Activated CD4-positive, alpha-beta memory T cell treated with anti-CD3 and anti-CD28 coated beads for 36 hours (primary cell): ENCODE measurements at places on chromosomes 1 and 21. TPM values are rescaled to one million over a fixed set of nuclear protein-coding genes. Genes with fewer than 3 reads are reported as not detected.

Gene DENND2C
- total RNA-seq, result 0.90 TPM

Gene FCRLB
- total RNA-seq, result not detected

Gene SPTA1
- 0.10 TPM for total RNA-seq

Gene GPR25
- total RNA-seq, result not detected

Gene TSPEAR
- total RNA-seq, result not detected

Gene SH2D1B
- not detected for total RNA-seq

Gene KRTAP7-1
- not detected for total RNA-seq

Gene PKP1
- total RNA-seq, result not detected

Gene C1orf87
- not detected for total RNA-seq

Gene SLC45A3
- total RNA-seq, result 0.55 TPM

Gene CACHD1
- 0.33 TPM for total RNA-seq

Gene FYB2
- total RNA-seq, result not detected

Gene RGS16
- 51.9 TPM for total RNA-seq

Gene GFI1
- 53.3 TPM for total RNA-seq

Gene SLC16A4
- 0.48 TPM for total RNA-seq

Gene KDF1
- not detected for total RNA-seq
